ENCODE measurements at places on chromosomes 2 and 18. TPM values are rescaled to one million over a fixed set of nuclear protein-coding genes. Genes with fewer than 3 reads are reported as not detected.
A peak's percentile ranks its signal among the peaks of the same experiment; 100 is the strongest.

IL37 gene
- 0.26 TPM for polyA plus RNA-seq

CYRIA gene
- polyA plus RNA-seq = 18.5 TPM

POTEE gene
- 0.04 TPM for polyA plus RNA-seq

GRCh38 chr2:190847504-190848081 is 33.0 kb upstream of the GLS start:
- H3K4me3 ChIP-seq = no peak overlapping the region
- H3K36me3 ChIP-seq = no peaks in the 10 kb centered on the region
- H3K4me1 ChIP-seq = peaks cover 5% of the 10 kb centered on the region
- H3K27me3 ChIP-seq = no peaks in the 10 kb centered on the region
- peak overlapping the region; percentile 55 for H3K27ac ChIP-seq

DNA sequence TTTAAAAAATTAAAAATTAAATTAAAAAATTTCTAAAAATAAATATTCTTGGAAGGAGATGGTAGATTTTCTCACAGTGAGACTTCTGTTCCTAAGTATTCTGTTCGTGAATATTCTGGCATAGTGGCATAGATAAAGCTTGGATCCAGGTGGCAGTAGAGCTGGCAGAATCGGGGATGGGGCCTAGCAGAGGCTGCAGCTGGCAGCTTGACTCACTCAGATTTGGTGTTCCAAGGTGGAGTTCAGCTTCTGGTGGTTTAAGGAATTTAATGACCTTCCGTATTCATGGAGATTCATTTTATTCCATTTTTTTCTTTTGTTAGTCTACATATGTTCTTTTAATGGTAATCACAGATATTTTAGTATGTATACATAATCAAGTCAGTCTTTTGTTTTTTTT is 19.9 kb downstream of the ARMC9 start:
- H3K36me3 ChIP-seq = no peaks in the 10 kb centered on the region
- no peak overlapping the region for H3K27ac ChIP-seq
- no peak for DNase-seq
